ENCODE measurements at places on chromosomes 12 and 14. TPM values are rescaled to one million over a fixed set of nuclear protein-coding genes. Genes with fewer than 3 reads are reported as not detected.

ABCC9 gene
- 27.5 TPM for polyA plus RNA-seq

ALKBH1 gene
- 16.4 TPM for polyA plus RNA-seq

IL31 gene
- polyA plus RNA-seq, result not detected

PLCZ1 gene
- polyA plus RNA-seq, result 0.75 TPM

NKX2-1 gene
- not detected for polyA plus RNA-seq

ARID2 gene
- 37.6 TPM for polyA plus RNA-seq

LUM gene
- polyA plus RNA-seq, result 38.0 TPM

CCDC59 gene
- 54.0 TPM for polyA plus RNA-seq

IAPP gene
- polyA plus RNA-seq, result not detected

IL22 gene
- not detected for polyA plus RNA-seq

SLC25A47 gene
- 0.04 TPM for polyA plus RNA-seq

ACOT6 gene
- polyA plus RNA-seq, result 0.19 TPM

MFAP5 gene
- 2.3 TPM for polyA plus RNA-seq

FAIM2 gene
- polyA plus RNA-seq, result 1.9 TPM

LARP4 gene
- 33.6 TPM for polyA plus RNA-seq

SLC7A8 gene
- polyA plus RNA-seq, result 76.5 TPM

TAS2R9 gene
- not detected for polyA plus RNA-seq

TMPRSS12 gene
- polyA plus RNA-seq, result 0.10 TPM

PXMP2 gene
- 55.5 TPM for polyA plus RNA-seq

ERP27 gene
- 23.0 TPM for polyA plus RNA-seq

BHLHE41 gene
- polyA plus RNA-seq, result 2.1 TPM

PRIMA1 gene
- polyA plus RNA-seq, result 1.6 TPM

NUAK1 gene
- 11.9 TPM for polyA plus RNA-seq

ISM2 gene
- 2.1 TPM for polyA plus RNA-seq

KRT7 gene
- 83.1 TPM for polyA plus RNA-seq

PARPBP gene
- polyA plus RNA-seq, result 13.6 TPM

RILPL2 gene
- 6.4 TPM for polyA plus RNA-seq

GPRC5D gene
- polyA plus RNA-seq, result 0.64 TPM

SCFD1 gene
- 81.7 TPM for polyA plus RNA-seq

EPYC gene
- not detected for polyA plus RNA-seq

PTPRB gene
- polyA plus RNA-seq, result 18.5 TPM

PLXNC1 gene
- polyA plus RNA-seq, result 7.8 TPM

TCL1B gene
- polyA plus RNA-seq, result 0.40 TPM

RPGRIP1 gene
- 0.47 TPM for polyA plus RNA-seq

ERGIC2 gene
- polyA plus RNA-seq, result 95.7 TPM
